ENCODE measurements at places on chromosomes 3 and 15.

DNA sequence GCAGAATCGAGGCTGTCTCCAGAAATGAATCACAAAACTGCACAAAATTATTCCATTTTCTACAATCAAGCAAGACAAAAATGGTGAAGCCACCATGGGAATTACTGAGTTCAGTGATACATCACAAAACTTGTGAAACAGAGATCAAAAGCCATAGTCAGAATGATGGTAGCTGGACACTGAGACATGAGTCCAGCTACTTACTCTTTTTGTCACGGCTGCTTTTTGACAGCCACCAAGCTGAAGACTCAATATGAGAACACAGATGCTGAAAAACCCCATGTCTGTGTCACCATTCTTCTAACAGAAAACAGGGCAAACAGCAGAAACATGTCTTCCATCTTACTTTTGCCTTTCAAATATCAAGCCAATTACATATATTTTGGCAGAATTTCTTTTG is 237.6 kb downstream of the LPP start:
- DNase-seq = no peak

- DNase-seq = no peak
These were observed 347.5 kb downstream of the MECOM start for GRCh38 chr3:169315996-169316395.

DNA sequence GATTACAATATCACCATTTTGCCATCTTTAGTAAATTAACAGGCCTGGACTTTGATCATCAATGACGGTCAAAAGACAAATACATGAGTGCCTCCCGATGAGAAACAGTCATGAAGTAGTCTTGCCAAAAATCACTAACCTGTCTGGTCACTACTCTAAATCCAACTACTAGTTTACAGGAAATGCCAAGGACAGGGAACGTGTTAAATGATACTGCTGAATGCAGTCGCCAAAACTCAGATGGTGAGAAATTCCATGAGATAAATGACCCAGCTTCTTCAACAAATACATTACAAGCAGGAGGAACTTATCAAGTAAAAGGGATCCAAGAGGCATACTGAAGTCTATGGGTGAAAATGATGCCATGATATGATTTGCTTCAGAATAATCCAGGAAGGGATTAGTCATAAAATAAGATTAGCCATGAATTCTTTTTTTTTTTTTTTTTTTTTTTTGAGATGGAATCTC is 35.8 kb upstream of the ATP13A3 start:
- DNase-seq = no peak

DNA sequence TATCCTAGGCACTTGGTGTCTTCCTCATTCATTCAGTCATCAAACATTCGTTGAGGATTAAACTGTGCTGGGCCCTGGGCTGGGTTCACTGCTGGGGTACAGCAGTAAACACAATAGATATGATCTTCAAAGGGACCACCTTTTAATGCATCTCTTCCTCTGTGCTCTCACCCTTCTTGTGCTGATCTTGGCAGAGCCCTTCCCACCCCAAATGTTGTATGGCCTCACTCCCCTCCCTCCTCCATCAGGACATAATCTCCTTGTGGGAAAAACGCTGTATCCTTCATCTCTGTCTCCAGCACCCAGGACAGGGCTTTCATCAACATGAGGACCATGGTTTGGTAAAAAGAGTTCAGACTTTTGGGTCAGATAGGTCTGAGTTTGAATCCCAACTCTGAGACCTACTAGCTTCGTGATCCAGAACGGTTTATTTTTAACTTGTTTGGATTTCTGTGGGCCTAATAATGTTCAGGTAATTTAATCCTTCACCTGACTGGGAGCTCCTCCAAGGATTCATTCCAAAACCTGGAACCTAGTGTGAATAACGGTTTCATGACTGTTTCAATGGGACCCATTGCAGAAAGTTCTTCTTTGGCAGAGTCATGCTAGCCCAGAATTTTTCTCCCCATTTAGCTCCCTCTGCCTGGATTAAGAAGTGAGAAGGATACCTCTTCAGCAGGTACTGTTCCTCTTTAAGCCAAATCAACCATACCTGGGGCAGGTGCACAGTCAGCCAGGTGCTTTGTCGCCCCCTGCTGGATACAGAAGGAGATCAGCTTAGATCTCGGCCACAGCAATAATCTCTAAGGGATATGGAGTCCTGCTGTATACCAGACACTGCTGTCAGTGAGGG is 5.2 kb upstream of the WNT7A start:
- peak; percentile 68 for DNase-seq

DNA sequence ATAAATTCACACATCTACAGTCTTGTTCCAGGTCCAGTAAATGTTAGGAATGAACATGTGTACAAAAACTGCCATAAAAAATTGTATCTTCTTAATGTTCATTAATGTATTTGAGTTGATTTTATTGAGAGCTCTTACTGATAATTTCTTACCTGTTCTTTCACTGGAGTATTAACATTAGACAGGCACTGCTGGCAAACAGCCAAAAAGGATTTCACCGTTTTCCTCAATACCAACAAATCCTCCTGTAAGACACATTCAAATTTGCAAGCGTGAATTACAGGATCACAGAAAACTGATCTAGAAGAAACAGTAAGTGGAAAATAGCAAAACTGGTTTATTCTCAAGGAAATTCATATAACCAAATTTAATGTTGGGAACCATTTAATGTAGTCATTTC is 127.4 kb downstream of the PCCB start:
- DNase-seq = no peak

GRCh38 chr3:192482809-192483208 is 244.5 kb downstream of the FGF12 start:
- no peak for DNase-seq

GRCh38 chr15:59059076-59059597 is 45.8 kb upstream of the CCNB2 start:
- no peak for DNase-seq

DNA sequence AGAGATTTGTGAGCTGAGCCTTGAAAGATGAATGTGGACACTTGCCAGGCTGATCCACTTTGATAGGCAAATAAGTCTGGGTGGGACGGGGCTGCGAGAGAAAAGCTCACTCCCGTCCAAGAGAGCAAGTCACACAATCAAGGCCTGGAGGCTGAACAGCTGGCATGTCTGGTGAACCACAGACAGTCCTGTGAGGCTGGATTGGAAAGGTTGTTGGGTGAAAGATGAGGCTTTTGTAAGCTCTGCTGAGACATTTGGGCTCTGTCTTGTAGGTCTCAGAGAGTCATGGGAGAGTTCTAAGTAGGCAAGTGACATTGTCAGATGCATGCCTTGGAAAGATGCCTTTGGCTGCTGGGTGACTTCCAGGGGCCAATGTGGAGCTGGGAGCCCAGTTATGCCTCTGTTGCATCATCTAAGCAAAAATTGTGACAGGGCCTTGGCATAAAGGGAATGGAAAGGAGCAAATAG is 38.5 kb downstream of the RPLP1 start:
- DNase-seq = no peak

DNA sequence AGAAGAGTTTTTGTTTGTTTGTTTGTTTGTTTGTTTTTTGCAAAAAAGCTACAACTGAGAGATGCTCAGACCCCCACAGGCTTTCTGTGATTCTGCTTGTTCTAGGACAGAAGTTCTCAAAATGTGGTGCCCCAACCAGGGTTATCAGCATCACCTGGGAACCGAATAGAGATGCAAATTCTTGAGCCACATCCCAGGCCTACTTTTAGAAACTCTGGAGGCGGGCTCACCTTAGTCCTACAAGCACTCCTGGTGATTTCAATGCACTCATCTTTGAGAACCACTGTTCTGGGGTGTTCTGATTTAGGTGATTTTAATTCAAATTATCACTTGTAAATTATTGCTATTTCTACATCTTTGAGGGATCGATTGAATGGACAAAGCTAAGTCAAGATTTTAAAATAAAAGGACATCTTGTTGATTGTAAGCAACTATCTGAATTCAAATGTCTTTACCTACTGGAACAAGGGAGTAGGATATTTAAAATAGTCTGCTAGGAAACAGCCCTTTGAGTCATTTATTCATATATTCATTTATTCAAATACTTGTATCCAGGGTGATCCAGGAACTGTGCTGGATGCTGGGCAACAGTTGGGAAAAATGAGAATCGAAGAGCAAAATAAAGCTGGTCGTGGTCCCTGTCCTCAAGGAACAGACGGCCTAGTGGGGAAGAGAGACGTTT is 44.7 kb upstream of the CADPS start:
- no peak for DNase-seq

DNA sequence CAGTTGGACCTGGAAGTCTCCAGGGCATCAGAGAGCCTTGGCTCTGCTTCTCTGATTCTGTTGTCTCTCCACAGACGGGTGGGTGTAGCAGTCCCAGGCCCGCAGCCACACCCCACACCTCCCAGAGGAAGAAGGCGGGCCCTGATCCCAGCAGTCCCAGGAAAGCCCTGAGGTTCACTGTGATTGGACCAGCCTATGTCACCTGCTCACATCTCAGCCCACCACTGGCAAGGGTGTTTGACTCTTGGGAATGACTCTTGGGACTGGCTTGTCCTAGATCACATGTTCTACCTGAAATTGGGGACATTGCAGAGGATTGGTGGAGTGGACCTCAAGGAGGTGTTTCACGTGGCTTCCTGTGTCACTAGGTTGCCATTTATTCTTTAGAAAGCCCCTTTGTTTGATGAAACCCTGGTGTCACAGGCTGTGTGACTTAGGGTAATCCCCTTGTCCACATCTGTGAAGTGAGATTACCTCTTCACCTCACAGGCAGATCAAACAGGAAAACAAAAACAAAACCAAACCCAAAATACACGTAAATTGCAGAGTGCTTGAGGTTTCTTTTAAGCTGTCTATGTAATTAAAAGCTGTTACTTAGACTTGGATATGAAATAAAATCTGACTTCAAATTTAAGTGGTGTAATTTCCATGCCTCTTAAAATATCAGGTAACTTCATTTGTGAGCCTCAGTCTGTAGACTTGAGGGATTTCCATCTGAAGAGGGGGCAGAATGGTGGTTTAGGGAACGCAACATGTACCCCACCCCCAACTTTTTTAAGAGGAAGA is 26.7 kb downstream of the FLNB start:
- no peak for DNase-seq

DNA sequence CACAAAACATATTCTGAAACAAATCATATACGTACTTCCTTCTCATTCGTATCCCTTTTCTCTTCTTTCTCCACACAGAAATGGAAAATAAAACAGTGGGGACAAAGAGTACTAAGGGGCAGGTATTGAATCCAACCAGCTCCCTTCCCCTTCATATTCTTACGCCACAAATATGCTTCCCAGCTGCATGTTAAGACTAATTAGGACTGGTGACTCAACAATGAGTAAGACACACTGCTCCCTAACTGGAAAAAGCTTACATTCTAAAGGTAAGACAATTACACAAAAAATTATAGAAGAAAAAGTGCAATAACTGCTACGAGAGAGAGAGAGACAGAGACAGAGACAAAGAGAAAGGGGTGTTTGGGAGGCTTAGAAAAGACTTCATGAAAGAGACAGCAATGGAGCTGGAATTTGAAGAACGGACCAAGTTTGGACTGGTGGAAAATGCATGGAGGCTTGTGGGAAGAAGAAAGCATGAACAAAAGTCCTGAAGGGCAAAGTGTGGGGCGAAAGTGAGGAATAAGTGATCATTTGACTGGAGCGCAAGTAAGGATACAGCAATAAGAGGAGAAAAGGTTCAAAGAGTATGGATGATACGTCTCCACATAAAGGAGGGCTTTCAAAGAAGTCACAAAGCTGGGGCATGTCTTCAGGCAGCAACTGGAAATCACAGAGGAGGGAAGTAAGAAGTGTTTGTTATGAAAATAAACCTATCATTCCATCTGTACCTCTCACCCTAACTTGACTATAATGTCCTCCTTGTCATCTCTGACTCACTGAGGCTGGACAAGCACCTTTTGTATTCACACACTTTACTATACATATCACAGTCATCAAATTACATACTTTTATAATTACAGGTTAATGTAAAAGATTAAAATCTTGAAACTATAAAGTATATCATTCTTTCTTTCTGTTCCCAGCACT is 49.2 kb downstream of the RYK start:
- no peak for DNase-seq

DNA sequence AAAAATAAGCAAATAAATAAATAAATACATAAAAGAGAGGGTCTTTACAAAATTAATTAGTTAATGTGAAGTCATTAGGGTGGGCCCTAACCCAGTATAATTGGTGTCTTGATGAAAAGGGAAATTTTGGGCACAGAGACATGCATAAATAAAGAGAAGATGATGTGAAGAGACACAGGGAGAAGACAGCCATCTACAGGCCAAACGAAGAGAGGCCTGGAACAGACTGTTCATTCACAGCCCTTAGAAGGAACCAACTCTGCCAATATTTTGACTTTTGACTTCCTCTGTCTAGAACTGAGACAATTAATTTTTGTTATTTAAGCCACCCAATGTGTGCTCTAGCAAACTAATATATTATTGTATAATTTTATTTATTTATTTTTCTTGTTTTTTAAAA is 29.6 kb upstream of the SELENOK start:
- DNase-seq = no peak

- no peak for DNase-seq
These were observed 188.9 kb downstream of the MEIS2 start for GRCh38 chr15:36911322-36911944.

GRCh38 chr3:1026395-1026794 is 66.4 kb upstream of the CNTN6 start:
- no peak for DNase-seq

DNA sequence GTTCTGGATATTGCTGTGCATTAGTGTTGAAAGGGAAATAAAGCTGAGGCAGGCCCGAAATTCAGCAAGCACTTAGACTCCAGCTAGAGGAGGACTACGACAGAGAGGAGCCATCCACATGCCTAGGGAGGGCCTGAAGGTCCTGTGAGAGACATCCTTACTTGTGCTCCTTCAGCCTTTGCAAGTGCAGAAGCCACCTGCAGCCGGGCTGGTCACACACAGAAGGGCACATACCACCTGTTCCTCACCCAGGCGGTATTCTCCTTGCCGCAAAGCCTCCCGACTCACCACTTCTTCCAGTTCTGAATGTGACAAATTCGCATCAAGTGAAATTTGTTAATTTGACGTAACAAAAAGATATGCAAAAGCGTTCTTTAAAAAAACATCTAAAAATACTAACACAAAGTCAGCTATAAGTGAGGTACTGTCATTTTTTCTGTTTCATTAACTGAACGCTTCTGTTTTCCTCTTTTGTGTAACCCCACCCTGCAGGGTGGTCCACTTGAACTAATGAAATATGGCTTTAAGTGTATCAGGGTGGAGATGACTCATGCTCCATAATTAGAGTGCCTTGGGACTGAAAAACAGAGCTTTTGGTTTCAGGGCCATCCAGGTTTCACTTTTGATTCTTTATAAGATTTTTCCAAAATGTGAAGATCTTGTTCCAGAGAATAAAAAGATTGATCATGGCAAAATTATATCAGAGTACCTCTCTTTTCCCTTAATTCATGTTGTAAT is 467.9 kb upstream of the ATP11B start:
- no peak for DNase-seq

DNA sequence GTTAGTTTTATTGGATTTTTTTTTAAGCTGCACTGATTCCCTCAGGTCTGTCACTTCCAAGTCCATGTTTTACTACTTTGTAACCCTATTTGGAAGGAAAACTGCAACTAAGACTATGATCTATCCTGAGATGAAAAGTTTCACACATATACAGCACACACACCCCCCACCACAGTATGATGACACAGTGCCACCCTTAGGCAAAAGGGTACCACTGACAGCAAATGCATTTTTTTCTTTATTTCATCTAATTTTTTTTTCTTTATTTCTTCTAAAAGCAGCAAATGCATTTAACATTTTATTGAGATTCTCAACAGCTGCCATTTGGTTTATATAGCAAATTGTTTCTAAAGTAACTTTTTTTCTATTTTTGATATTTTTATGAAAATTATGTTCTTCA is 21.2 kb downstream of the NGRN start:
- no peak for DNase-seq

Data from progenitor cell of endocrine pancreas (in vitro differentiated cells).